ENCODE measurements at places on chromosomes 4 and X.

DNA sequence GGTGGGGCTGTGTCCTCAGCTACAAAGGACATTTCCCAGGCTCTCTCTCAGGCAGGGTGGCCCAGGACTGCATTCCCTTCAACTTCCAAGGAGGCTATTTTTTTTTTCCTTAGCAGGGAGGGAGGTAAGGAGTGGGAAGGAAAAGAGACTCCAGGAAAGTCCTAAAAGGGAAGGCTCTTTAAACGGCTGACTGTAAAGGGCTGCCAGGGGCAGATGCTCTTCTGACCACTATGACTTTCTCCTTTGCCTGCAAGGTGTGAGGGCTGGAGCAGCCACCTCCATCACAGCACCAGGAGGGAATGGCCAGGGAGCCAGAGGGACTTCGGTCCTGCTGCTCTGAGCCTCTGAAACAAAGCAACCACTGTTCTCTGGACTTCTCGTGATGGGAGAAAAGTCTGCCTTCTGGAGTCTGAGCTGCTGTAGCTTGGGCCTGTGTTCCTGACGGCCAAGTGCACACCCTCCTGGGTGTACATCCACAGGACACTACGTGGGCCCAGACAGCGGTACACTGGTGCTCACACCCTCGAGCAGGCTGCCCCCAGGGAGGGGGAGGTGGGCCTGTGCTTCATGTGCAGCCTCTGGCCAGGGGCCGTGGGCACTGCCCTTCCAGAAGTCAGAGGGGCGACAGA is 17.9 kb downstream of the NAT8L start:
- no peak for DNase-seq

DNA sequence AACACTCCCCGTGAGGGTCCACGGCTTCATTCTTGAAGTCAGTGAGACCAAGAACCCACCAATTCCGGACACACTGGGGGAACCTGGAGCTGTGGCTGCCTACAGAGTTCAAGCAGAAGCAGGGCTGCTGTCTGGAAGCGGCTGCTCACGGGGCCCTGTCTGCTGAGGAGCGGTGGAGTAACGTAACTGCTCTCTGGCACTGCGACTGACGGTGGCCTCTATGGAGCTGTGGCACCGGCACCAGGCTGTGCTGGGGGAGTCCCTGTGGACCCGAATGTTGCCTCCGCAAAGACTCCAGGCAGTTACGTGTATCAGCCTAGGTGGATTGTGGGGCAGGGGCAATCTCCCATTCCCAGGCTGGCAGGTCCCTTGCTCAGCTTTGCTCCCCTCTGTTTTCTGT is 703.3 kb upstream of the FRG1 start:
- DNase-seq = no peak

- no peak for DNase-seq
Observed at GRCh38 chrX:43876680-43877079, 5.6 kb downstream of the MAOB start.

- DNase-seq = no peak
Observed at GRCh38 chr4:124167602-124168001, 544.9 kb downstream of the ANKRD50 start.

DNA sequence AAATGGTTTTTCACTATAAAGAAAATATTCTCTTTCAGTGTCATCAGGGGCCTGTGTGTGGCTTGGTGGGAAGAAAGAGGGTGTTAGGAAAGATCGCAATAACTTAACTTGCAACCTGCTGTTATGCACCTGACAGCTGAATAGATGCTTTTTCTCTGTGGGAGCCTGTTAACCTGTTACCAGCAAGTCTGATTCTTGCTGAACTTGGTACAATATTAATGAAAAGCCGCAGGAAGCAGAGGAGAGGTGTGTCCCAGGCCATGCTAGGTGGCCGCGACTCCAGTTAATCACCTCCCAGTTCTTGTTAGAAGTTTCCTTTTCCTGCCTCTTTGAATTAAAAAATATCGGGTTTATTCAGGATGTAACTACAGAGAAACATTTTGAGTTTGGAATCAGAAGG is 494.8 kb upstream of the AGA start:
- no peak for DNase-seq

- DNase-seq = no peak
Observed at GRCh38 chrX:40157228-40158035, 59.7 kb upstream of the BCOR start.

- DNase-seq = no peak
Observed at GRCh38 chrX:130082244-130083106, 27.8 kb downstream of the ELF4 start.

Data from right kidney (tissue), 9 donors.